ENCODE measurements at places on chromosomes 11 and 22.

DNA sequence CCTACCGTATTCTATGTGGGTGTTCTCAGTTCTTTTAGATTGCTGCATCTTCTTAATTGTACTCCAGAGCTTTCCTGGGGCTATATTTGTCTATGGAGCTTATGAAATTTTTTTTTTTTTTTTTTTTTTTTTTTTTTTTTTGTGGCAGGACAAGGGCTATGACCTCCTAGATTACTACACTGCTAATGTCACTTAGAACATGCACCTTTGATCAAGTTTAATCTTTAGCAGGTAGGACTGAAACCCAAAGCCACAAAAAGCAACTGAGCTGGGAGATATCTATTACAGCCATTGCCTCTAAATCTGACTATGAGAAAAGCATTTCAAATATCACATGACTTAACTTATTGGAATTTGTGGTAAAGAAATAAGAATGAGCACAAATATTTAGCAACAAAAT is 21.7 kb upstream of the ABTB2 start:
- DNase-seq: no peak

DNA sequence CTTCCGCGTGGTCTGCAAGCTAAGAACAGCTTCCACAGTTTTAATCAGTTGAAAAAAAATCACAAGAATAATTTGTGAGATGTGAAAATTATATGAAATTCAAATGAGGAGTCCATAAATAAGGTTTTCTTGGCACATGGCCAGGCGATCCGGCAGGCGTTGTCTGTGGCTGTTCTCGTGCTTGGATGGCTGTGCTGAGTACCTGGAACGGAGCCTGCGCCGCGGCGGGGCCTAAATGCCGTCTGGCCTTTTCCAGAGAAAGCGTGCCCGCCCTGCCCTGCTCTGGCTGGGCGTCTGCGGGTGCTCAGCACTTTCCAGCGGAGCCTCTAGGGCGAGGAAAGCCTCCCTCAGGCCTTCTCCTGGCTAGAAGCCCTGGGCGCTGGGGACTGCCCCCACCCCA is 41.8 kb downstream of the OSBPL5 start:
- DNase-seq: peak; percentile 35

DNA sequence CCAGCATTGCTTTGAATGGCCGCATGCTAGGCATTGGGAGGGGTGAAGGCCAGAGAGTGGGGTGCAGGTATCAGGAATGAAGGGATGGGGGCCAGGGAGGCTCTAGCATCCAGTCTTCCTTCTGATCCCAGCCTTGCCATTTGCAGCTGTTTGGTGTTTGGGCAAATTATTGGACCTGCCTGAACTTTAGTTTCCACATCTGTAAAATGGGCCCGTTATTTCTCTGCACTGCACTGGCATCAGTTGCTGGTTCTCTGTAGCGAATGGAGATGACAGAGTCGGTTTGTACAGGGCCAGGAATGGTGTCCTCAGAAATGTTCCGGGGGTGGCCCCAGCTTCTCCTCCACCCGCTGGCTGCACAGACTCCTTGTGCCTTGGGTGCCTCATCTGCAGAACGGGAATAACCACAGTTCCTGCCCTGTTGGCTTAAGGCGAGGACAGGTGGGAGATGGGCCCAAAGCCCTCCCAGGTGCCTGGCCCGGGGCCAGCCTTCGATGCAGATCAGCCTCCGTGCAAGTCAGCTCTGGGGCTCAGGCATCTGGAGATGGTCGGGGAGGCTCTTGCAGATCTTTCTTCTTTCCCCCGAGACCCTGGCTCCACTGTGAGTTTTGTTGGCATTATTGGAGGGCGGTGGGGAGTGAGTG is 51.4 kb upstream of the SMIM38 start:
- DNase-seq: no peak

DNA sequence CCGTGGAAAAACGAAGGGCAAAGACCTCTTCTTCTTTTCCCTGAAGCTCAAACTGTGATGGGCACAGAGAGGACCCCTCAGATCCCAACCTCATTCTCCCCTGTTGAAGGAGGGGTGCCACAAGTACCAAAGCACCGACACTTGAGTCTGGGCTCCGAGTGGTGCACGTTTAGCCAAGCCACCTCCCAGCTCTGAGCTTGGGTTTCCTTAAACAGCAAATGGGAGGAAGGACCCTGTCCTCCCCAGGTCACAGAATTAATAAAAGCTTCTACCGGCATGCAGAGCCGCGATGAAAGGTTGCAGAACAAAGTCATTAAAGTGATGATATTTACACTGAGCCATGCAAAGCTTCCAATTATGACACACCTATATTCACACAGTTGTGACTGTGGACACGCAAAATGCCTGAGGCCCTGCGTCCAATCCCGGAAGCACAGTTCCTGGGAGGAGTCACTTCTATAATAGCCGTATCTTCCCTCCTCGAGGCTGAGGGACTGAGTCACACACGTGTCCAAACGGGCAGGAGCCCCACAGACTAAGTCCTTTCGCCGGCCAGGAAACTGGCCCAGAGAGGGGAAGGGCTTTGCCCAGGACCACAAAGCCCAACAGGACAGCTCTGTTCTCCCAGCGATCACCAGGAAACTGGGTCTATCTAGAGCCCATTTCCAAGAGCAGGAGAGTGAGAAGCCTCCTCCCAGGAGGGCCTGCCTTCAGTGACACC is 922 bp upstream of the CSNK1E start:
- DNase-seq: peak; percentile 87

- DNase-seq: peak; percentile 91
Measured at GRCh38 chr22:50544078-50544745, 1.5 kb upstream of the KLHDC7B start.

GRCh38 chr11:114562166-114562916 is 2.7 kb upstream of the NXPE1 start:
- DNase-seq: peak; percentile 41

DNA sequence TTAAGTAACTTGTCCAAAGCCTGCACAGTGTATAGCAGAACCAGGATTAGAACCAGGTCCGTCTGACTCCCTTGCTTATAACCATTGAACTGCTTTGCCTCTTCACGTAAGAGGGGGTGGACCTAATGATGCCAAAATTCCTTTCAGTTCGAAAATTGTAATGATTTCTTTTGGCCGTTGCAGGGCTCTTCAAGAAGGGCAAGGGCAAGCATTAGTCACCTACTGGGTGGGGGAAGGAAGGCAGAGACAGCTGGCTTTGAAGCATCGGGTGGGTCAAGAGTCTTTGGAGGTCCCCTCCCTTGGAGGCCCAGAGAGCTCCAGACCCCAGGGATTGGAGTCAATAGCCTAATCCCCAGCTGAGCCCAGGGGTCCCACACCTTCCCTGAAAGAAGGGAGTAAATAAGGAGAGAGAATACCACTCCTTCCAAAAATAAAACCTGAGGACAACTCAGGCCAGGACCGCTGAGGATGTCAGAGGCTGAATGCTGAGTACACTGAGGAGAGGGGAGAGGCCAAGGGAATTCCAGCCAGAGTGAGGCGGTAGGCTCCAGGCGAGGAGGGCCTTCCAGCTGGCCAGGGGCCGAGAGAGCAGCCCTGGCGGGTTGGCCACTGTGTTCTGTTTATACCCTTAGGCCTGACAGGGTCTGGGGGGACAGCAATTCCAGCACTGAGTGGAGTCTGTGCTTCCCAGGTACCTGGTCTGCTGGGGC is 14.1 kb downstream of the CREB3L1 start:
- no peak for DNase-seq

- DNase-seq: no peak
Measured at GRCh38 chr11:69939551-69940245, 120.5 kb upstream of the FGF3 start.

- DNase-seq: no peak
Measured at GRCh38 chr11:102276783-102277182, 40.5 kb upstream of the BIRC3 start.

- peak; percentile 34 for DNase-seq
Measured at GRCh38 chr11:1153105-1153950, 4.4 kb upstream of the MUC5AC start.
